ENCODE measurements at places on chromosomes 16 and 17. TPM values are rescaled to one million over a fixed set of nuclear protein-coding genes. Genes with fewer than 3 reads are reported as not detected.

GRCh38 chr16:46883353-46883689 is 841 bp upstream of the GPT2 start:
- H3K36me3 ChIP-seq = no peaks in the 10 kb centered on the region
- peaks cover 31% of the 10 kb centered on the region for H3K4me1 ChIP-seq
- peak; percentile 9 for DNase-seq
- H3K27ac ChIP-seq = peak overlapping the region; percentile 79
- peak overlapping the region; percentile 28 for H3K4me3 ChIP-seq

DNA sequence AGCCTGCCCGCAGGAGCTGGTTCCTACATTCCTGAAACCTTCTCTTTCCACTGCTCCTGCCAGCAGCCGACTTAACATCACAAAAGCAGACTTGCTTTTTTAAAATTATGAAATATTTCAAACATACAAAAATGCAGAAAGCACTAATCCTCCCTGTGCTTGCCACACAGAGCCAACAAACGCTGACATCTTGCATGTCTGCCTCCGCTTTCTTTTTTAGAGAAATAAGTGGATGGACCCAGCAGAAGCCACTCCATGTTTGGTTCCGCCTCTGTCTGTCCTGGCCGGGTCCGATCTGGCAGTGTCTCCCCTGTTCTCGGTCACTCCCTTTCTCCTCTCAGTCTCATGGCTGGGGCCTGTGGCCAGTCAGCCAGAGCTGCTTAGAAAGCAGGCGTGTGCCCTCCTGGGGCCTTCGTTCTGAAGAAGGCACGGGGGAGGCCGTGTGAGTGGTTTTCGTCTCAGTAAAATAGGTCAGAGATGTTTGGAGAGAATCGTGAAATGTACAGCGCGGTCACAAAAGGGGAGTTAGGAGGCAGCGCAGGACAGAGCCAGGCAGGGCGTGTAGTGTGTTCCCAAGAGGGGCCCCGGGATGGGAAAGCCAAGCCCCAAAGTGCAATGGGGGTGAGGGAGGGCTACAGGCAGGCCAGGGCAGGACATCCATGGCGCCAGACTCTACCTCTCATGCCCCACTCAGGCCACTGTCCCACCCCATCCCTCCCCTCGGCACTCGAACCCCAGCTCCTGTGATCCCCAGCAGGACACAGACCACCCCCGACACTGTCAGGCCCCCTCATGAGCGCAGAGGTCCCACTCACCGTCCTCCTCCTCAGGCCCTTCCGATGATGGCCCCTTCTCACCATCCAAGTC is 23.2 kb downstream of the MXRA7 start:
- H3K4me3 ChIP-seq = no peak overlapping the region
- H3K27ac ChIP-seq = peak overlapping the region; percentile 86
- H3K27me3 ChIP-seq = no peaks in the 10 kb centered on the region
- H3K4me1 ChIP-seq = peaks cover 27% of the 10 kb centered on the region

The CA7 gene
- polyA plus RNA-seq = 3.3 TPM

GRCh38 chr17:45258981-45259380 is 2.9 kb downstream of the SPATA32 start:
- H3K36me3 ChIP-seq = no peaks in the 10 kb centered on the region
- no peak overlapping the region for H3K27ac ChIP-seq
- peaks cover 7% of the 10 kb centered on the region for H3K4me1 ChIP-seq
- DNase-seq = no peak
- H3K27me3 ChIP-seq = no peaks in the 10 kb centered on the region

The SGSH gene
- 71.5 TPM for polyA plus RNA-seq

The MMP15 gene
- polyA plus RNA-seq = 56.1 TPM

DNA sequence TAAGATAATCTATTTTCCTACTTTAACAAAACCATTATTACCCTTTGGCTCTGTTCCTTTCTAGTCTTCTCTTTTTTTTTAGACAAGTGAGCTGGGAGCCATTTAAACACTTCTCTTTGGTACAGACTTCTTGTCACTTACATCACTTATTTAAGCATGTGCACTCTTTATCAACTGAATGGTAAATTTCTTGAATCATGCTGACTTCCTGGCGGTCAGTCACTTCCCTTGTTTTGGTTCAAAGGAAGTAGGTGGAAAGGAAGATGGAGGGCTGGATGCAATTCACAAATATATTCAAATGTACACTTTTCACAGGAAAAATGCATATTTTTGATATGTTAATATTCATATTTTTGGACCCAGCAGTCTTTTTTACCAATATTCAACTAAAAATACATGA is 97.1 kb downstream of the ITFG1 start:
- no peaks in the 10 kb centered on the region for H3K27me3 ChIP-seq
- no peak overlapping the region for H3K4me3 ChIP-seq

The FOXJ1 gene
- polyA plus RNA-seq = 2.2 TPM

DNA sequence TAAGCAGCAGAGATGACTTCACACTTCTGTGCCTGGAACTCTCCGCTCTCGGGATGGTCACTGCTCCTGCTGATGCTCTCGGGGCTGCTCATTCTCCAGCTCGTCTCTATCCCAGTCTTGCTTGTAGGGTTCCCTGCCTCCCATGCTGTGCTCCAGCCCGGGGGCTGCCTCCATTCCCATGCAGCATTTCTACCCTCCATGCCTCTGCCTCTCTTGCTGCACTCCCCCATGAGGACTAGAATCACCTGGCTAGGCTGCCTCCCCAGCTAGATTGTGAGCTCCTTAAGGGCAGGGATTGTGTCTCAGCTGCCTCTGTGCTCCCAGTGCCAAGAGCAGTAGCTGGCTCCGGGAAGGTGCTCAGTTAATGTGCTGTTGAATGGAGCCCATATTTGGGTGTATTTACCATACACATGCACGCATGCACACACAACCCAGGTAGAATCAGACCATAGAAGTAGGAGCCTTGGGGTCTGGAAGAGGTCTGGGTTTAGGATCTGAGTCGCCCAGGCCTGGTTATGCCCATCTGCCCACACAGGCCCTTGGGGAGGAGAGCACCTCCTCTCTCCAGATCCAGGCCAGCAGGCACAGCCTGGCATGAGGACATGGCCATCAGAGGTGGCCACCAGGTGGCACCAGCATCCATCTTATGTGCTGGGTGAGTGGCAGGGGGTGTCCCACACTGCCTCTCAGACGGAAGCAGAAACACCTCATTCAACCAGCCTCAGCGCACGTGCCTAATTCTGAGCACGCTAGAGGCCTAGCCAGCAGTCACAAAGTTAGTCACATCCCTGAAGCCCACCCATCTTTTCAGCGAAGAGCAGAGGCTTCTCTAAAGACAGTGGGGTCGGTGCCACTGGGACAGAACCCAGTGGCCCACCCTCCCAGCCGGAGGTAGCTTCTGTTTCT is 9.3 kb downstream of the GIT1 start:
- H3K27me3 ChIP-seq = no peaks in the 10 kb centered on the region
- peak; percentile 88 for DNase-seq
- peaks cover 4% of the 10 kb centered on the region for H3K4me1 ChIP-seq
- H3K4me3 ChIP-seq = no peak overlapping the region
- no peak overlapping the region for H3K27ac ChIP-seq

DNA sequence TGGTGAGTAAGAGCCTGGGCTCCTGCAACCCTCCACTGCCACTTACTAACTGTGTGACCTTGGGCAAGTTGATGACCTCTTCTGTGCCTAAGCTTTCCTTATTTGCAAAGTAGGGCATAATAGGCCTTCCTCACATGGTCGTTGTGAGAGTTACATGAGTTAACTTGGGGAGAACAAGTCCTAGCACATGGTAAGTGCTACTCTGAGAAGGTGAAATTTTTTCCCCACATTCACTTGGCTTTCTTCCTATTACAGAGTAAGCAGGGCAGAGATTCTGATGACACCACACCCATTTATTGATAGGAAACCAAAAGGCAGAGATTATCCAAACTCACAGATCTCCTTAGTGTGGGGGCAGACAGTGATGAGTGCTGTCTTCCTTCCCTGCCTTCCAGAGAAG is 1.6 kb downstream of the KCNH4 start:
- H3K4me1 ChIP-seq = peaks cover 17% of the 10 kb centered on the region
- H3K4me3 ChIP-seq = no peak overlapping the region
- H3K36me3 ChIP-seq = no peaks in the 10 kb centered on the region

DNA sequence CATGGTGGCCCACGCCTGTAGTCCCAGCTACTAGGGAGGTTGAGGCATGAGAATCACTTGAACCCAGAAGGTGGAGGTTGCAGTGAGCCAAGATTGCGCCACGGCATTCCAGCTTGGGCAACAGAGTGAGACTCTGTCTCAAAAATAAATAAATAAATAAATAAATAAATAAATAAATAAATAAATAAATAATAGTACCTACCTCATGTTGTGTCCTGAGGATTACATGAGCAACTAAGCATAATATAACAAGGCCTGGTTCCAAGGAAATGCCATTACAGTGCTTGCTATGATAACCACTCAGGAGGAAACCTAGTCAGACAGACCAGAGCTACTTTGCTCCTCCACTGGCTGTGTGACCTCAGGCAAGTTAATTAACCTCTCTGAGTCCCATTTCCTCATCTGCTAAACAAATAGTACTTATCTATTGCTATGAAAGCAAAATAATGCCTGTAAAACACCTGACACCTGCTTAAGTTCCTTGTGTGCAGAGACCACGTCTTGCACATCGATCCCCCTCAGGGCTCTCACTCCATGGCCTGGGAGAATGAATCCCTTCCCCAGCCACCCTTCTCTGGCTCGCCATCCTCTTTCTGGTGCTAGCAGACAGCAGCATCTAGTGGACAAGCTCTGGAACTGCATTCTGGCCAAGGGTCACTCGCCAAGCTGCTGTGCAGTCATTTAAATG is 7.5 kb downstream of the EPOP start:
- H3K27me3 ChIP-seq = peaks cover 44% of the 10 kb centered on the region
- H3K4me3 ChIP-seq = no peak overlapping the region
- H3K27ac ChIP-seq = no peak overlapping the region
- peak; percentile 86 for DNase-seq

GRCh38 chr17:31525801-31526549 is 134.5 kb downstream of the RAB11FIP4 start:
- DNase-seq = no peak
- no peaks in the 10 kb centered on the region for H3K27me3 ChIP-seq
- no peaks in the 10 kb centered on the region for H3K36me3 ChIP-seq
- H3K4me3 ChIP-seq = no peak overlapping the region
- no peak overlapping the region for H3K27ac ChIP-seq

DNA sequence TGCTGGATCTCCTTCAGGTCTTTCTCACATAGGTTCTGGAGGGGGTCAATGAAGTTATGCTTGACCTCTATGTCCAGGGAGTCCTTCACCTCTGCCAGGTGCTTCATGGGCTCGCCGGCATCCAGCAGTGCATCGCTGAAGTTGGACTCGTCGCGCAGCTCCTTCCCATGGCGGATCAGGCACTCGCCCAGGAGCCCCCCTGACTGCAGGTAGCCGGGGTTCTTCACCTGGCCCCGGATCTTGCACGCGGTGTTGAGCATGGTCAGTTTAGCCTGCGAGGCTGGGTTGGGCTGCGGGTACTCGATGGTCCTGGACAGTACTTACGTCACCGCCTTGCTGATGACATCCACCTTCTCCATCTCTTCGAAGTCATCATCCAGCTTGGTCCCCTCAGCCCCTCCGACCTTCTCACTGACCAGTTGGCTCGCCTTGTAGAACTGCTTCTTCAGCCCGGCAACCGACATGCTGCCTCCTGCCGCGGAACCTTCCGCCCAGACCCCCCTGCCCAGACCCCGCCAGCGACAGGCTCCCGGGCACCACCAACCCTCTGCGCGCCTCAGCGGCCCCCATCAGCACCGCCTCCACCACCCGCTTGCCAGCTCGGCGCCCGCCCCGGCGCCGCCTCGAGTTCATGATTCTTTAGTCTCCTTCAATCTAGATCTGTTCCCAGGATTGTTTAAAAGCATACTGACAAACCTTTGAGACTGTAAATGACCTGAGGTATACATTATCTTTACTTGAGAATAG is 99.8 kb downstream of the KPNA2 start:
- DNase-seq = no peak
- H3K27ac ChIP-seq = no peak overlapping the region
- no peak overlapping the region for H3K4me3 ChIP-seq

- H3K36me3 ChIP-seq = no peaks in the 10 kb centered on the region
- peak overlapping the region; percentile 80 for H3K4me3 ChIP-seq
- peaks cover 34% of the 10 kb centered on the region for H3K27me3 ChIP-seq
- peak overlapping the region; percentile 97 for H3K27ac ChIP-seq
- peaks cover 18% of the 10 kb centered on the region for H3K4me1 ChIP-seq
- peak; percentile 95 for DNase-seq
These were observed 4.5 kb downstream of the PMP22 start for GRCh38 chr17:15260376-15261257.

DNA sequence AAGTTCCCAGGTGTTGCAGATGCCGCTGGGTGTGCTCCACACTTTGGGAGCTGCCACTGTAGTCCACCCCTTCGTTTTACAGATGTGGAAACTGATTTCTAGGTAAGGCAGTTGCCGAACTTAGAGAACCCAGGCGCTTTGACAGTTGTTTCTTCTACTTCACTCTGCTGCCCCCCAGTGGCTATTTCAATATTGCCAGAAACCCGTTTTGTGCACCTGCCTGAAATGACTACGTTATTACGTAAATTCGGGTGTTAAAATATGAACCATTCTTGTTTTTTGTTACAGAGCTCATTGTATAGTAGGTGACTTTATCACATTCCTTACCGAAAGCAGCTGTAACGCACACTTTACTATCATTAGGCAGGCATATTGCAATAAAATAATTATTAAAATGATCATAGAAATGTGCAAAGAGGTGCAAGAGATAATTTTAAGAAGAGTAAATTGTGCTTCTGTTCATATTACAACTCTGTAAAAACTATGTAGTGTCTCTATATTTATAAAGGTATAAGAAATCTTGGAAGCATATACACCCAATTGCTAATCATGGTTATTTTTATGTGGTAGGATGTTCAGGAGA is 44.9 kb downstream of the OTOA start:
- no peak overlapping the region for H3K27ac ChIP-seq
- no peaks in the 10 kb centered on the region for H3K27me3 ChIP-seq
- no peaks in the 10 kb centered on the region for H3K36me3 ChIP-seq
- H3K4me1 ChIP-seq = no peaks in the 10 kb centered on the region
- DNase-seq = peak; percentile 88

DNA sequence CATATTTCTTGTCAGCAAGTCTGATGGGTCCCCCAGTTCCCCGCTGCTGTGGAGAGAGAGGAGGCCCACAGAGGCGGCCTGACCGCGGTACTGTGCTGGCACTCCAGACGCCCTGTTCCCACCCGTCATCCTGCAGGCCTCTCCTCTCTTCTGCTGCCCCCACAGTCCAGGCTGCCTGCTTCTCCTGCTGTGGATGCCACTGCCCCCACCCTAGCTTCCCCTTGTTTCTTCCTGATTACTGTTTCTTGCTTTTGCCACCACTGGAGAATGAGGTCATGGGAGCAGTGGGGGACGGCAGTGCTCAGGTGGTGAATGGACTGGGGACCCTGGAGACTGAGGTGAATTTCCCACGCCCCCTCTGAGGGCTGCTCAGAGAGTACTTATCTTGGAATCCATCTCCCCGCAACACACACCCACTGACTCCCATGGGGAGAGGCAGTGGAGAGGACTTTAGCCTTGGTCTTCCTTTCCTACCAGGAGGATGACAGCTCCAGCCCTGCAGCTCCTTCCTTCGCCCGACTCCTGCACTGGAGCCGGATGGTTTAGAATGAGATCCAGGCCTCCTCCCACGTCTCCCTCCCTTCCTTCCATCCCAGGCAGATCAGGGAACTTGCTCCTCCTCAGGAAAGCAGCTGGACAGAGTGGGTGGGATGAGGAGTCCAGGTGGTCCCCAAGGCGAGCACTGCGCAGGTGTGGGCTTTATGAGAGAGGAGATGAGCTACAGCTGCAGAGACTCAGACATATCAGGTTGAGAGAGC is 60.4 kb downstream of the PLXDC1 start:
- no peaks in the 10 kb centered on the region for H3K27me3 ChIP-seq
- DNase-seq = no peak
- no peaks in the 10 kb centered on the region for H3K36me3 ChIP-seq
- peaks cover under 1% of the 10 kb centered on the region for H3K4me1 ChIP-seq
- no peak overlapping the region for H3K27ac ChIP-seq

- no peak overlapping the region for H3K27ac ChIP-seq
- no peak overlapping the region for H3K4me3 ChIP-seq
- H3K4me1 ChIP-seq = peaks cover 5% of the 10 kb centered on the region
These were observed 10.2 kb downstream of the COTL1 start for GRCh38 chr16:84607694-84608093.

All from hepatocyte (in vitro differentiated cells).